ENCODE measurements at places on chromosomes 12 and 14.

DNA sequence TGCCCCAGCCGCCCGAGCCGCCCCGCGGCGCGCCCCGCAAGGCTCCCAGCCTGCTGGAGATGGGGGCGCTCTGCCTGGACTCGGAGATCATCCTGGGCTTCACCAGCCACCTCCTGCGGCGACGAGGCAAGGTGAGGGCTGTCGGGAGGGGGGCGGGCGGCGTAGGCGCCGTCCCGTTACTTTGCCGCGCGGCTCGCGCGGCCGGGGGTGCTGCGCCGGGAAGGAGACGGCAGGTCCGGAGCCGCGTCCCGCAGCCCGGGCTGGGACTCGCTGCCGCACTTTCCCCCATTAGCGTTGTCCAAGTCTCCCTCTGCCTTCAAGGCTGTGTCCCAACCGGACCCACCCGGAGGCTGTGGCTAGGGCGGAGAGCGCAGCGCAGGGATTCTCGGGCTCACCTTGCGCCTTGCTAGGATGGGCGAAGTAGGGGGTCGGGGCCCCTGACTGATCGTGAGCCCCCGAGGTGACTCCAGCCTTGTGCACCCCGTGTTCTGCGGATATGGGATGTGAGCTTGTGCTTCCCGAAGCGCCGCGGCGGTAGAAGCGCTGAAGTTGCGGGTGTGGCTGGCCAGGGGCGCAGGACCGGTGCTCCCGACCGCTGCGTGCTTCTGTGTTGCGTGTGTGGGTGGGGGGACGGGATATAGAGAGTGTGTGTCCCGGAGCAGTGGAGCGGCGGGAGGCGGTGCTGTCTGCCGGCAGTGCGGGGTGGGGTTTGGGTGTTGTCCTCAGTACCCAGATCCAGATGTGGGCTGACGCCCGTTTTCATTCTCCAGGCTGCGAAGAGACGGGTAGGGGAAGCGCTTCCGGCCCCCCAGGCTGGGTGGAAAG, 1.7 kb upstream of the KIF26A start:
- no peak for DNase-seq

DNA sequence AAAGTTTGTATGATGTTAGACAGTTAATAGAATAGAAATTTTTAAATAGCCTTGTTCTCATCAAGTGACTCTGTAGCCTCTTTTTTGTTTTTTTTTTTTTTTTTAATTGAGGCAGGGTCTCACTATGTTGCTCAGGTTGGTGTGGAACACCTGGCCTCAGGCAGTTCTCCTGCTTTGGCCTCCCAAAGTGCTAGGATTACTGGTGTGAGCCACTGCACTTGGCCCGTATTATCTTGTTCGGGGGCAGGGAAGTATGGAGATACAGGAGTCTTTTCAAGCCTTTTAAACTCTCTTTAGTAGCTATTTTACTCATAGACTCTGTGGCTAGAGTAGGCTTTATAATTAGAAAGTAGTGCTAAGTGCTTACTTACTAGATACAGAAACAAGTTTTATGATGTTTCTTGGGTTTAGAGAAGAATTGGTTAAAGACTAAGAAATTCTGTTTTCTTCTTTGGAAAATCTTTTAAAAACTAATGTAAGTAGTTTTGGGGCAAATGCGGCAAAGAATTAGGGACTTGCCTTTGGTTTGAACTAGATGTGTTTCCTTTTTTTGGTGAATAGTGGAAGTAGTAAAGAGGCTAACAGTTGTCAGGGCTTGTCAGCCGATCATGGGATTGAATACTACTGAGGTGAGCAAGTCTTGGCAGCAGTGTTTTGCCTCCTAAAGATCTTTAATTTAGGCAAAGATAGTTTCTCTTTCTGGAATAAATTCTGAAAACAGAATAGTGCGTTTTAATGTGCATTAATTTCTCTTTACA, 31.3 kb downstream of the FBXO34 start:
- DNase-seq, result no peak

DNA sequence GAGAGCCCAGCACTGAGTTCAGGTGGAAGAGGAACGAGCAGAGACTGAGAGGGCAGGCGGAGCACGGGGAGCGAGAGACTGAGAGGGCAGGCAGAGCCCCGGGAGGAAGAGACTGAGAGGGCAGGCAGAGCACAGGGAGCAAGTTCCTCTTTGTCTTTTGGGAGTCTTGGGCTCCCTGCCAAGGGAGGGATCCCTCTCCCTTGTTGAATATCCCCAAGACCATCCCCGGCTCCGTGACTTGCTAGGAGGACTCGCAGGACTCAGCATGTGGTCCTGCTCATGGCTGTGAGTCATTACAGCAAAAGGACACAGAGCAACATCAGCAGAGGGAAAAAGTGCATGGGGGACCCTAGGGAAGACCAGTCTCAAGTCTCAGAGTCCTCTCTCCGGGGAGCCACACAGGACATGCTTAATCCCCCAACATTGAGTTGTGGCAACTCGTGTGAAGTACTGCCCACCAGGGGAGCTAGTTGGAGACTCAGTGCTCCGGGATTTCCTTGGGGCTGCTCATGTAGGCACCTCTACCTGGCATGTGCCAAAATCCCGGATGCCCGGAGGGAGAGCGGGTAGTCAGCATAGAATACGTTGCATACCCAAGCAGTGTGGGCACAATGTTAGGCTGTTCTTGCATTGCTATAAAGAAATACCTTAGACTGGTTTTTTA, 81.0 kb downstream of the CCDC92 start:
- DNase-seq, result no peak

- peak; percentile 18 for DNase-seq
Measured at GRCh38 chr12:63151623-63152320, 771 bp upstream of the AVPR1A start.

GRCh38 chr14:32896979-32897697, 41.5 kb upstream of the NPAS3 start:
- no peak for DNase-seq

DNA sequence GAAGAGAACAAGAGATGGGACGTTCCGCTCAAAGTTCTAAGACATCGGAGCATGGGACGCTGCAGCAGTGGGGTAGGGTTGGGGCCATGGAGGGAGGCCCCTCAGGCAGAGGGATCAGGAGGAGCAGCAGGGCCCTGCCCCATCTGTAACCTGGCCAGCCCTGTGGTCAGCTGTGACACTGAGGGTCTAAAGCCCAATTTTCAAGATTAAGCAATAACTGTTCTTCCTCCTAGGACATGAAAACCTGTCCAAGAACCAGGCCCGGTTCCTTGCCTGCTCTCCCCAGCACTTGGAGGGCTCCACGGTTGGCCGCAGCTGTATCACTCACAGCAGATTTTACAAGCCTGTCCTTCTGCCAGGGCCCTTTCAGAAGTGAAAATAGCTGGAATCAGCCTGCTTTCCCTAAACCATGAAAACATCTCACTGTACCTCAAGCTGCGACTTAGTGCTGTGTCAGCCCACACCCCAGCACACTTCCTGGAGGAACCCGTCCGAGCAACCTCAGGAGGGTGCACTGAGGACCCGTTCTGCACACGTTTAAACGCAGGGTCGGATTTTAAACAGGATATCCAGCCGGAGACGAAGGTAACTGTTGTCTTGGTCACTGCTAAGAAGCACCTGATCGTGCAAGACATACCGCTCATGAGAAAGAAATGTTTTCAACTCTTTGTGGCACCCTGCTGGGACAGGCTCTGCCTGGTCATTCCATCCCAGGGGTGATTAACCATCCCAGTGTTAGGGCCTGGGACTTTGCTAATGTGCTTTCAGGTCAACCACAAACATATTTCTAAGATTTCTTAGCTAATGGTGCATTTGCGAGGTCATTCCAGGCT, 201.9 kb upstream of the DIO3 start:
- no peak for DNase-seq

GRCh38 chr12:119204671-119205285, 26.0 kb downstream of the HSPB8 start:
- DNase-seq, result no peak

GRCh38 chr12:57803319-57803893, 15.1 kb downstream of the AVIL start:
- no peak for DNase-seq

DNA sequence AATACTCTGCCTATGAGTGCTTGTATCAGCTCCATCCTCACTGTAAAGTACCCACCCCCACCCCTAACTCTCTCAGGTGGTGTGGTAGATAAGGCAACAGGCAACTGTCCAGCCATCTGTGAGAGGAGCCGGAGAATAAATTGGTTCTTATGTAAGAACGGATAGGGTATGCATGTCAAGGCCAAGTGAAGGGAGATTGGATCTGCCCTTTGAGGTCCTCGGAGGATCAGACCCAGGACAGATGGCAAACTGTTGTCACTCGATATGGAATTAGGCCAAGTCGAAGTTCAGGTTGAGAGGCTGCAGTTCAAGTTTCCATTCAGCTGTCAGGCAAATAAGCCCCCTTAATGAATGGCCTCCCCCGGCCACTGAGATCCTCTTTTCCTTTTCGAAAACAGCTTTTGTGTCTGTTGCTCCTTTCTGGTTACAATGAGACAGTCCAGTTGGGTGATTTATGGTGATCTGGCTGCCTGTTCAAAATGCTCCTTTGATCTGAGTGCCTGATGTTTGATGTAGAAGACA, 120.3 kb downstream of the VRK1 start:
- DNase-seq, result no peak

GRCh38 chr12:39012870-39013269, 107.5 kb upstream of the CPNE8 start:
- DNase-seq, result no peak

GRCh38 chr12:117440384-117440783, 79.0 kb upstream of the NOS1 start:
- DNase-seq, result no peak

GRCh38 chr14:74720526-74720925, 7.6 kb downstream of the FCF1 start:
- no peak for DNase-seq

DNA sequence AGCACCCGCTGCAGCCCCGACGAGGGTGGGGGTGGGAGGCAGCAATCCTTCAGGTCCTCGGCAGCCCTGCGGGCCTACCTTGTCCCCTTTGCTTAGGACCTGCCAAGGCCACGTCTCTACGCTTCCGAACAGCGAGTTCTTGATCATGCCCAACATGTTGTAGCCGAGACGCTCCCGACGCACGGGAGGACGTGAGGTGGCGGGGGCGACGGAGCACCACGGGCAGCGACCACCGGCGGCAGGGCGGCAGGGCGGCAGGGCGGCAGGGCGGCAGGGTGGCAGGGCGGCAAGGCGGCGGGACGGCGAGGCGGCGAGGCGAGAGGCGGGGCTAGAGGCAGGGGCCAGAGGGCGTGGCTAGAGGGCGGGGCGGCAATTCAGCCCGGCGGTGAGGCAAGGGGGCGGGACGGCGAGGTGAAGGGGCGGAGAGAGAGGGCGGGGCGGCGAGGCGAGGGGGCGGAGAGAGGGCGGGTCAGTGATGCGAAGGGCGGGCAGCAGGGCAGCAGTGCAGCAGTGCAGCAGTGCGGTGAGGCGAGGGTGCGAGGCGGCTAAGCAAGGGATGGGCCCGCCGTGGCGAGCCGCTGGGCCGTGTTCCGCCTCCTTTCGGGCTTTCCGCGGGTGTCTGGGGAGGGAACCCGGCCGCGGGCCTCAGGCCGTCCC, at the start of gene HEBP1:
TSS of gene HEBP1 (minus strand) at position 307 of the 657 bp plus-strand sequence. CDS start at position 156, 151 bp downstream.
- DNase-seq, result no peak

DNA sequence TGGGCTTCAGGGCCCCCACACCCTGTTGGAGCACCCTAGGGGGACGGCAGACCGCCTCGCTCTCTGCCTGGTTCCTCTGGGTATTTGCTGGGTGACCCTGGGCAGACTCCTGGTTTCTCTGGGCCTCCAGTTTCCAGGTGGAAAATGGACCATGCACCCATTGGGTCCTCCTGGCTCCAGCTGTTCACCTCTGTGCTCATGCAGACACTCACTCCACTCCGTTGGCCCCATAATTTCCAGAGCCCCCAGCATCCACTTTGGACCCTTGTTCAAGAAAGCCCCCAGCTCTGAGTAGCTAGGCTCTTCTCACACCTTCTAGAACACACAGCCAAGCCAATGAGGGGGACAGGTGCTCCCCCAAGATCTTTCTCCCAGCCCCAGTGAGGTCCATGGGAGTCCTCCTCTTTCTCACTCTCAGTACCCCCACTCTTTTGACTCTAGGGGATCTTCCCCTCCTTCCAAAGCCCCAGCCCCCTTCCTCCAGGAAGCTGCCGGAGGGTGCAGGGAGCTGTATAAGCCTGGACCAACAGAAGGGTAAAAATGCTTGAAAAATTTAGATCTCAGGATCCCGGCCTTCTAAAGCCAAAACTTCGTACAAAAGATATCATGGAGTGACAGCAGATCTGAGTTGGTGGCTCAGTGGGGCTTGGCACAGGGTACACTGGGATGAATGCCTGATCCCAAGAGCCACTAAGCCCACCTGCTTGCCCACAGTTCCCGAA, 174.8 kb upstream of the RTL1 start:
- no peak for DNase-seq

DNA sequence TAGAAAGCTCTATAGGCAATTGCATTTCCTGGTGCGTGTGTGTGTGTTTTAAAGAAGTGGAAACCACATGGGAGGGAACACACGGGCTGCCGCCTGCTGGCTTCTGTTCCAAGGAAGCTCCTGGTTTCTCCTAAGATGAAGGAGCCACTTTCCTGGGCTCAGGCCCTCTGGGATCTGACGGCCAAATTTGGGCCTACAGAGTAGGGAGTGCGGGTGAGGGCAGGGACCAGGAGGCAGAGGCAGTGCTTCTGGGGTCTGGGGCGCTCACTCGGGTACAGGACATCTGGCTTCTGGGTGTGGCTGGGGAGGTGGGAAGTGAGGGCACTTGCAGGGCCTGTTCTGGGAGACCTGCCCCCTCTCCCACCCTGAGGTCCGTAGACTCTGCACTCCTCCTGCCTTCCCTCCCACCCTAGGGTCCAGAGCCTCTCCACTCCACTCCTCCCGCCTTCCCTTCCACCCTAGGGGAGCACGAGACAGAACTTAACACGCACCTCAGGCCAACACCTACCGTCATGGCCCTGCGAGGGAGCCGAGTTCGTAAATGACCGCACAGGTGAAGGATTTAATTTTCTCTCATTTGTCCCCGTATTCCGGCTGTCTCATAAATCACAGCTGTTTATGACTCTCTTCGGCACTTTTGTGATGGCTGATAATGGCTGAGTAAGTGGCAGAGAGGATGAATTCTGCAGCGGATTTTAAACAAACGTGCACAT, 127.7 kb downstream of the KIF26A start:
- DNase-seq, result no peak

GRCh38 chr14:105223260-105223659, 25.1 kb upstream of the BTBD6 start:
- DNase-seq, result peak; percentile 52

DNA sequence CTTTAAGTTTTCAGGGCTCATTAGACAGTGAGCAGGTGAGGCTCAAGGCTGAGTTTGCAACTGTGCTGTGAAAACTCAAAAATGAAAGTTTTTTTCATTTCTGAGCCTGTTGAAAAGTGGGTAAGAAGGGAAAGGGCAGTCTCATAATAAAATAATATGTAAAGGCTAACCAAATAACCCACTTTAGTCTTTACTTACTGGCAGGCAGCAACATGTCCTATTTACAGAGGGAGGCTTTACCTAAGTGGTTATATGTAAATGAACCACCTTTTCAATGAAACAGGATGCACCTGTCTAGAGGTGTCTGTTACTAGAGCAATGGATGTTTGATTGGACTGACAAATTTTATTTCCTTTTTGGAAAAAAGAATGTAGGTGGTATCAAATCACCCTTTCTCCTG, 158.0 kb downstream of the ETV6 start:
- DNase-seq, result no peak

DNA sequence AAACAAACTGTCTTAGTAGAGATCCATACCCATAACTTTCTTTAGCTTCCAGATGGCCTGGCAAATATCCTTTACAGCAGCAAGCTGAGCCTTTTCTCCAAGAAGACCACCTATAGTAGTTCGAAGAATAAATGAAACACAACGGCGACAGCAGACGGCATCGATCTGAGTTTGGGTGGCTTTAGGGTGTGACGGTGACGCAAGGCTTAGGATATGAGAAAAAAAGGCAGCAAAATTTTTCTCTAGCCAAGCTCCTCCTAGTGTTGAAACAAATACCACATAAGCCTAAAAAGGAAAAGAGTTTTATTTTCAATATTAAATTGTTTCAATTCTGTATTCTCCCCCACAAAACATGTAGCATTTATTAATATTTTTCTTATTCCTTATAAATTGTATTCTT, 33.3 kb downstream of the HEATR5A start:
- DNase-seq, result no peak
